ENCODE measurements at places on chromosomes 6 and 20.

DNA sequence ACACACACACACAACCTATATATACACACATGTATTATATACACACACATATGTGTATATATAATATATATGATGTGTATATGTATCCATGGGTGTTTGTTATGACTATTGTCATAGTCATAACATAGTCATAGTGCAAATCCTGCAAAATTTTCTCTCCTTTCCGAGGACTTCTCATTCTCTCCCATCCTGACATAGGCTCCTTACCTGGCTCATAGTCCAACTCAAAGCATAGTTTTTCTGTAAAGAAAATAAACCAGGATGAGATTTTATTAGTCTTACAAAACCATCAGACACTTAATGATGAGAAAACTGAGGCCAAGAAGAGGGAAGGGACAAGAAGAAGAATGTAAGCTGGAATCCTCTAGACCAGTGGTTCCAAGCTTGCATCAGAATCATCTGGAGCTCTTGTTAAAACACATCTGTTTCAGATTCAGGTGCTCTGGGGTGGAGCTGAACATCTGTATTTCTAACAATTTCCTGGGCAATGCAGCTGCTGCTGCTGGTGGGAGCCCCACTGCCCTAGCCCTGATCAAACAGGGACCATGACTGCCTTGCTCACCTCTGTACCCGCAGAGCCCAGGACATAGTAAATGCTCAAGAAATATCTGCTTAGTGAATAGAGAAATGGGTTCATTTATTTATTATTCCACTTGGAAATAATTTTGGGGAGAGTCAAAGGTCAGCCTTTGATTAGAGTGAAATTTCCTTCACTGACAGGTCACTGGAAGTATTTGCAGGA lies 5.3 kb downstream of the TRIM10 start:
- DNase-seq: no peak

DNA sequence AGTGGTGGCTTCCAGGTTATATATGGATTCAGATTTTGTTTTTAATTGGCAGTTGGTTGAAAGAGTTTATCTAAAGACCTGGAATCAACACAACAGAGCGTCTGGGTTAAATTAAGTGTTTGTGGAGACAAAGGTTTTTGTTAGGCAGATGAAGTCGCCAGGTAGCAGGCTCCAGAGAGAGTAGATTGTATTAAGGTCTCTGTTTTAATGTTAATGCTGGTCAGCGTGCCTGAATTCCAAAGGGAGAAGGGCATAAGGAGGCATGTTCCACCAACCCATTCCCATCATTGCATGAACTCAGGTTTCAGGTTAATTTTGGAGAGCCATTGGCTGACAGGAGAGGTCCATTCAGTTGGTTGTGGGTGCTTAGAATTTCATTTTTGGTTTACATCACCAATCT lies 744.1 kb upstream of the GJE1 start:
- peak; percentile 25 for DNase-seq

DNA sequence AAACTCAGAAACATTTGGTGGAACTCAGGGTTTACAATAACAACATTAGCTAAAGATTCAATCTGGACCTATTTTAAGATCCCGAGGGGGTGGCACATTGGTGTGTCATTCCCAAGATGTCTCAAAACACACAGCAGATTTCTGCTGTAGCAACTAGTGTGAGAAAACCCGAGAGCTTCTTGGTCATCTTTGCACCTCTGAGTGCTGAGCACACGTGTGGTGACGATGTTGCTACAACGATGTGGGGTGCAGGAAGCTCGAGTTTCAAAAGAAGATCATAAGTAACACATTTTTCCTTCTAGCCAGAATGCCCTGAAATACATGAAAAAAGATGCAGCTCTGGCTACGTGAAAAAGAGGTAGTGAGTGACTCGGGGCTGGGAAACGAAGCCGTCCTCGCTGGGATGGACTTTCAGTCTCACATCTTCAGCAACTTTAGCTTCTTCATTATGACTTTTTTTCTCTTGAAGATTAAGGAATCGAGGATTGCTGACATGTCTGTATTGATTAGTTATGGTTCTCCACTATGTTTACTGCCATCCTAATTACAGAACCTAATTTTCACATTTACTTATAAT lies 1.5 kb downstream of the RAMACL start:
- no peak for DNase-seq

GRCh38 chr6:44738601-44739146 lies 351.2 kb downstream of the CDC5L start:
- no peak for DNase-seq

DNA sequence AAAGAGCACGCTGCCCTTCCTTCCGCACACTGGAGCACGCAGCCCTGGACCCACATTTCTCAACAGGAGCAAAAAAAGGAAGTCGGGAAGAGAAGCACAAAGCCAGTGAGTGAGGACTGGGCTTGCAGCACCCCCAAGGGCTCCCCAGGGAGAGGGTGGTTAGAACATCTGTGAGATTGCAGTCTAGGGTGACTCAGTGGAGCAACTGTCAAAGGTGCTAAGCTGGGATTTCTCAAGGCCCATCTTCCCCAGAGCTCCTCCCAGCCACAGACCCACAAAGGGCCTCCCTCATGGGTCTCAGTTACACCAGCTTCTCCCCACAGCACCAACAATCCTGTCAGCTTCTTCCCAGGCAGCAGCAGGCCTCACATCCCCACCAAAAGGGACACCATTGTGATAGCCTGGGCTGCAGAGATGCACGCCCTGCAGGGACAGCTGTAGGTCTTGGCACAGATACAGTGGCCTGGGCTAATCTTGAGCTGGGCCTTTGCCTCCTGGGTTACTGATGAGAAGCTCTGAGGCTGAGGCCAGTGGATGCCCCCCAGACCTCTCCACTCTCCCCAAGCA lies 39.6 kb upstream of the CD93 start:
- DNase-seq: no peak

- DNase-seq: no peak
Observed at GRCh38 chr6:7373739-7374138, 15.8 kb downstream of the CAGE1 start.

DNA sequence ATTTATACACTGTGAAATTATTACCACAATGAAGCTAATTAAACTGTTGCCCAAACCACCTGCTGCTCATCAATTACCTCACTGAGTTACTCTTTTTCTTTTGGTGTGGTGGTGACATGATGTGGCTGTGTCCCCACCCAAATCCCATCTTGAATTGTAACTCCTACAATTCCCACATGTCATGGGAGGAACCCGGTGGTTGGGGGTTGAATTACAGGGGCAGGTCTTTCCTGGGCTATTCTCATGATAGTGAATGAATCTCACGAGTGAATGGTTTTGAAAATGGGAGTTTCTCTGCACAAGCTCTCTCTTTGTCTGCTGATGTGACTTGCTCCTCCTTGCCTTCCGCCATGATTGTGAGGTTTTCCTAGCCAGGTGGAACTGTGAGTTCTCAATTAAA lies 145.0 kb downstream of the LRRC1 start:
- no peak for DNase-seq

DNA sequence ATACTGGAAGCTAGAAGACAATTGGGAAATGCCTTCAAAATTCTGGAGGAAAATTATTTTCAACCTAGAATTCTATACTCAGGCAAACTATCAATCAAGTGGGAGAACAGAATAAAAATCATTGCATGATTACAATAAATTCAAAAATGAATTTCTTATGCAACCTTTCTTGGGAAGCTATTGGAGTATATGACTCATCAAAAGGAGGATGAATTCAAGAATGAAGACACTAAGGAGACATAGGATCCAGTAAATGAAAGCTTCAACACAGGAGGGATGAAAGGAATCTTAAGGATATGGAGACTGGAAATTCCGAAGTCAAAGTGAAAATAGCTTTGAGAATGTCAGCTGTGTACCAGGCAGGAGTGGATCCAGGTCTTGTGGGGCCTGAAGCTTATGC lies 12.6 kb upstream of the UBR2 start:
- no peak for DNase-seq

DNA sequence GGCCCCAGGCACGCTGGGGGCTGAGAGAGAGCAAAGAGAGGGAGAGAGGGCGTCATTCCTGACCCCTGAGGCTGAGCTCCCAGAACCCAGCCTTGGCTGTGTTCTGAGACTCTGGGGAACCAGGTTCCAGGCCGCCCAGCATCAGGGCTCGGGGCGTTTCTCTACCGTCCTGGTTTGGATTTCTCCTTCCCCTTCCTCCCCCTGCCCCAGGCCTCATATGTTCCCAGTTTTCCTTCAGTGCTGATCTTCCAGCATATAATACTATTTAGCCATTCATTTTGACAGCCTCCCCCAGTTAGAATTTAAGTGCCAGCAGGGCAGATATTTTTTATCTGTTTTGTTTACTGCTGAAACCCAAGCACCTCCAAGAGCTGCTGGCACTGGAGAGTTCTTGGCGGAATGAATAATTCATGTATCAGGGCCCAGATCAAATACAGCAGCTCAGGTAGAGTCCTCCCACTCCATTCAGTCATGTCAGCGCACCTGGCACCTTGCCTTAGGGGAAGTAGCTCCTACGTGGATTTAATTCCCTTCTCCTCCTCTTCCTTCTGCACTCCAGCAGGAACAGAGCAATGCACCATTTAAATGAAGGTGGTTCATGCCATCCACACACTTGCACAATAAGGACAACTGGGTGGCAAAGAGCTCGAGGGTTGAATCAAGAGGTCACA lies 23.4 kb upstream of the FRMD1 start:
- no peak for DNase-seq

GRCh38 chr6:138194287-138194686 lies 24.0 kb downstream of the PBOV1 start:
- DNase-seq: no peak

- no peak for DNase-seq
Observed at GRCh38 chr6:95574811-95575210, 2.5 kb upstream of the MANEA start.

GRCh38 chr6:124757560-124757959 lies 204.7 kb upstream of the RNF217 start:
- DNase-seq: no peak

GRCh38 chr6:159513074-159513720 lies 179.8 kb downstream of the SOD2 start:
- no peak for DNase-seq

DNA sequence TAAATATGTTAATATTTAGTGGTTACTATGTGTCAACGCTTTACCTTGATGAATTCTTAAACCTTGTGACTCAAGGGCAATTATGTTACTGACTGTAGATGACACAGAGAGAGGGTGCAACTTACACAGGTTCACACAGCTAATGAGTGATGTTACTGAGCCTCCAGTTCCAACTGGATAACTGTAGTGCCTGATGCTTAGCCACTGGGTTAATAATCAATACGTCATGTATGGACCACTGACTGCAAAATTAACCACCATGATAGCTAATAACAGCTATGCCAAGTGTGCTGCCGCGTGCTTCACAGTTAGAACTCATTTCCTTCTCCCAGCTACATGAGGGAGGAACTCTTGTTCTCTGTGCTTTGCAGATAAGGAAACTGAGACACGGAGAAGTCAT lies 45.4 kb downstream of the SIRPA start:
- DNase-seq: no peak

- no peak for DNase-seq
Observed at GRCh38 chr6:108582618-108583017, 21.9 kb downstream of the FOXO3 start.

GRCh38 chr6:80988892-80989291 lies 763.6 kb downstream of the TENT5A start:
- no peak for DNase-seq

- DNase-seq: no peak
Observed at GRCh38 chr6:109653264-109653663, 37.7 kb downstream of the AK9 start.

GRCh38 chr6:65638047-65638831 lies 68.8 kb downstream of the EYS start:
- peak; percentile 39 for DNase-seq

DNA sequence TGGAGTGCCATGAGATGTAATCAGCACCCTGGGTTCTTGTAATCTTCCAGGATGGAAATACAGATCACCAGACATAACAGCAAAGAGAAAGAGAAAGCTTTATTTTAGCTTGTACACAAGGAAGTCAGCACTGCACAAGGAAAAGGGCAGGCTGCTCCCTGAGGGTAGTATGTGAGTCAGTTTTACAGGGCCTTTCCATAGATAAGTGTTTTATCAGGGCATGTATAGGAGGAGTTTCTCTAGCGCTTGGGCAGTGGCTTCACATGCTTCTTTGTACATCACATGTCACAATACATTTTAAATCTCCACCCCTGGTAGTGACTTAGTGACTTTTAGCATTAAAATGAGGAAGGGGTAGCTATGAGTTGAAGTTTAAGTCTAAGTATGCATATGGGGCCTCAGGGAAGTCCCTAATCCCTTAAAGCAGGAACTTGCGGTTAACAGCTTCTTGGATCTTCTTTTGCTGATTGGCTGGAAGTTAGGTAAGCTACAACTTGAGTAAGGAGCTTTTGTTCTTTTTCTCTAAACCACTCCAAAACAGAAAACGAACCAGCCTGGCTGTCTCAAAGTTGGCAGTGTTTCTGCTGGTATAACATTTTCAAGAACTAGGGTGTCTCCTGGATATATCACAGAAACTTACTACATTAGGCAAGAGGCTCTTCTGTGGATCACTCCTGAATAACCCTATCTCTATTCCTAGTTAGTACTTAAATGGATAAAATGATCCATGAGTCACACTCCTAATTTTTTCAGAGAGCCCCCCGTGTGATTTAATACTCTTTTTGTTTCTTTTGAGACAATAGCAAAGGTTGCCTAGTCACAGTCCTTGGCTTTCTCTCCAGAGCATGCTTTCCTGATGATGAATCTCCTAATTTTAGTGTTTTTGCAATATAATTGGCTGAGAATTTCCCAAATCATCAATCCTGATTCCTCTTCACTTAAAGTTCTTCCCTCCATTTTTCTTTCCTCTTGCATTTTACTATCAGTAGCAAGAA lies 60.2 kb downstream of the MRAP2 start:
- no peak for DNase-seq

GRCh38 chr6:167107787-167108186 lies 15.1 kb upstream of the CCR6 start:
- DNase-seq: no peak

DNA sequence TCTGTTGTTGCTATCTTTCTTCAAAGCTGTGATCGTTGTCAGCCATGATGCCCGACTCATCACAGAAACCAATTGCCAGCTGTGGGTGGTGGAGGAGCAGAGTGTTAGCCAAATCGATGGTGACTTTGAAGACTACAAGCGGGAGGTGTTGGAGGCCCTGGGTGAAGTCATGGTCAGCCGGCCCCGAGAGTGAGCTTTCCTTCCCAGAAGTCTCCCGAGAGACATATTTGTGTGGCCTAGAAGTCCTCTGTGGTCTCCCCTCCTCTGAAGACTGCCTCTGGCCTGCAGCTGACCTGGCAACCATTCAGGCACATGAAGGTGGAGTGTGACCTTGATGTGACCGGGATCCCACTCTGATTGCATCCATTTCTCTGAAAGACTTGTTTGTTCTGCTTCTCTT lies 19.3 kb downstream of the ABCF1 start:
- no peak for DNase-seq

- DNase-seq: no peak
Observed at GRCh38 chr20:33751775-33752174, 20.0 kb downstream of the ZNF341 start.

DNA sequence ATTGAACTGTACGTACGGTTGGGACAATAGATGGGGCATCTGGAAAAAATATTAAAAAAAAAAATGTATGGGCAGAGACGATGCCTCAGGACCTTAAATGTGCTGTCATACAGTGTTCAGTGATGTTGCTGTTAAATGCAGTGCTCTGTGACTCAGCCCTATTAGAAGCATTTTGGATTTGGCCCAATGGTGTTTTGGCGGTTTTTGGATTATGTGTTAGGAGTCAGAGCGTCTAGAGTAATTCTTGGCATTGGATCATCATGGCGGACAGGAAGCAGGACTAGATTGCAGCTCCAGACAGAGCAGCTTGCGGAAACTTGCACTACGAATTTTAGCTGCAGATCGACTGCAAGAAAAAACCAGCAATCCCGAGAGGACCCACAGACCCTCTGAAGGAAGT lies 280.0 kb downstream of the SOX4 start:
- DNase-seq: no peak

- DNase-seq: peak; percentile 23
Observed at GRCh38 chr20:25032478-25033264, 25.3 kb downstream of the ACSS1 start.
